ENCODE measurements at places on chromosomes 3 and 15. TPM values are rescaled to one million over a fixed set of nuclear protein-coding genes. Genes with fewer than 3 reads are reported as not detected.

Gene PML
- total RNA-seq = 74.7 TPM

DNA sequence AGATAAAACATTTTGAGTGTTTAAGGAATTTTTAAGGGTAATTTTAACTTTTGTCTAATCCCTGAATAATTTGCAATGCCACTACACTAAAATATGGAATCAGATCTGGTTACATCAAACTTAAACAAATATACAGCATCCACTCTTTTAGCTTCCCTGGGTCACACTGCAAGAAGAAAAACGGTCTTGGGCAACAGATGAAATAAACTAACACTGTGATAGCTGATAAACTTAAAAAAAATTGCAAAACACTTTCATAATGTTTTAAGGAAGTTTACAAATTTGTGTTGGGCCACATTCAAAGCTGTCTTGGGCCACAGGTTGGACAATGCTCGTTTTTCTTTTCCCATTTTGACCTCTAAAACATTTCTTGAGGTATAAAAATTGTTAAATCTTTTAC, 34.3 kb downstream of the CCDC66 start:
- no peak for DNase-seq

DNA sequence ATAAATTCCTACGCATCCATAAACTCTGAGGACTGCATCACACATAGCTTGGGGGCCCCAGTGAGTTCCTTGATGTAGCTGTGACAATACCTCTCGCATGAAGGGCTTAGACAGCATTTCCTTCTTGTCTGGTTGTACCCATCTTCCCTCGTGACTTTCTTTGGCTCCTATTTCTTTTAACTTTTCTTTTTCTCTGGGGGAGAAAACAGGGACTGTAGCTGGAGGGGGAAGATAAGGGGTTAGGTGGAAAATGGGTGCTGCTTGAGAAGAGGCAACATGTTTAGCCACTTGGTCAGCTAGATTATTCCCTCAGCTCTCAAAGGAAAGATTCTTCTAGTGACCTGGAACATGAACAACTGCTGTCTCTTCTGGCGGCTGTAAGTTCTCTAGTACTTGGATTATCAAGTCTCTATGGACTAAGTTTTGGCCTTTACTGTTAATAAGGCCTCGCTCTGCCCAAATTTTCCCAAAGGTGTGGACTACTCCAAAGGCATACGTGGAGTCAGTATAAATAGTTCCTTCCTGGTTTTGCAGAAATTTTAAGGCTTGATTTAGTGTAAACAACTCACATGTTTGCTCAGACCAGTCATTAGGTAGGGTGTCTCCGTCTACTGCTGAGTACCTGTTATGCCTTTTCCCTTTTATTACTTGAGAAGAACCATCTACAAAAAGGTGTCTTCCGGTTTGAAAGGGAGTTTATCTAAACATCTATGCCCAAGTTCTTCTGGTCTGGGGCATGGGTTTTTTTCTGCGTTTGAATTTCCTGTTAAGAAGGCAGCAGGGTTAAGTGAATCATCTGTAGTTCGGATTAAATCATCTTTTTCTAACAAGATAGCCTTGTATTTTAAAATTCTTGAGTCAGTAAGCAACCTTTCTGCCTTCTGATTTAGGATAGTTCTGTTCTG, 21.0 kb upstream of the ATG7 start:
- no peak for DNase-seq

Gene TMEM45A
- total RNA-seq = 87.7 TPM

Gene ERC2
- not detected for total RNA-seq

Gene ETV5
- 44.0 TPM for total RNA-seq

Gene GSK3B
- total RNA-seq = 43.1 TPM

- DNase-seq = no peak
Observed at GRCh38 chr3:11909726-11910125, 63.0 kb upstream of the TAMM41 start.

DNA sequence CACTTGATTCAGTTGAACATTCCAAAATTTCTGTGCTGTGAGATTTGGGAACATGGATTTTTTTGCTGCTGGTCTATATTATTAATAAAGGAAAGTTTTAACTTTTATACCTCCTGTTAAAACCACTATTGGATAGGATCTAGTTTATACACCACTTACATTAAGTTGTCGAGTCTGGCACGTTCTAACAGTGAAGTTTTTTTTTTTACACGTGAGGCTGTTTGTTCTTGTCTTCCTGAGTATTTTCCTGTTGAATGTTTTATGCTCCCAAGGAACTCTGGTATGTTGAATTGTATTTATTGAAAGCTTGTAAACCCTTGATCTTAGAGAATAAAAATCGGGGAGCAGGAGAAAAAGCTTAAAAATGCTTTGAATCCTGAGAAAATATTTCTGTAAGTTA, 338.8 kb downstream of the RBMS3 start:
- no peak for DNase-seq

DNA sequence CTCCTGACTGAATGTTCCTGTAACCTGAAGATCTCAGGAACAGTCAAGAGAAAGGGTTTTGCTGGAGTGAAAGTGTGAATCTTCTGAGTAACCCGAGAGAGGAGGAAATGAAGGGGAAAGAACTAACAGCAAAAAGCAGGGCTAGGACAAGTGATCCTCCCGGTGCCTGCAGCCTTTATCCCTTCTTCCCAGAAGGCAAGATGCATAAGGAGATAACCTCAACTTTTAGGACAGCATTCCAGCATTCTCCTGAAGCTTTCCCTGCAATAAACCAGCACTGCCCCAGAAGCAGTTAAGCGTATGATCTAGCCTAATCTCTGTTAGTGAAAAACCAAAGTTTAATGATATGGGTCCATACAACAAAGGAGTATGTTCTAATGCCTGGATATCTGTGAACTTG, 298.8 kb downstream of the MEX3B start:
- no peak for DNase-seq

Gene RCN2
- 95.4 TPM for total RNA-seq

DNA sequence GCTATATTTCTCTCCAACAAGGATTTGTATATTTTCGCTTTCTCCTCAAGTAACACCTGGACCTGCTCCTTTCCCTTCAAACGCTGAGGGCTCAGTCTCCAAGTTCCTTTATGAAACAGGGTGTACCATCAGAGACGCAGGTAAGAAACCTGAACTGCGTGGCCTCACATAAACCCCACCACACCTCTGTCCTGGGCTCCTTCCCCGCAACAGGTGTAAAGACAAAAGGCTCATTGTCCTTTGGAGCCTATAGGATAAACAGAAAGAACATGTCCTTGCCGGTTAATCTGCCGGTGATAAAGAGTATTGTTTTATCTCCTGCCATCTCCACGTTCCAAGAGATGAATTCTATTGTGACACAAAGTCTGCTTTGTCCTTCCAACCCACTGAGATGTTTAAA, 111.8 kb upstream of the ADAMTS9 start:
- no peak for DNase-seq

GRCh38 chr3:100966049-100966491, 27.2 kb downstream of the ABI3BP start:
- peak; percentile 23 for DNase-seq

DNA sequence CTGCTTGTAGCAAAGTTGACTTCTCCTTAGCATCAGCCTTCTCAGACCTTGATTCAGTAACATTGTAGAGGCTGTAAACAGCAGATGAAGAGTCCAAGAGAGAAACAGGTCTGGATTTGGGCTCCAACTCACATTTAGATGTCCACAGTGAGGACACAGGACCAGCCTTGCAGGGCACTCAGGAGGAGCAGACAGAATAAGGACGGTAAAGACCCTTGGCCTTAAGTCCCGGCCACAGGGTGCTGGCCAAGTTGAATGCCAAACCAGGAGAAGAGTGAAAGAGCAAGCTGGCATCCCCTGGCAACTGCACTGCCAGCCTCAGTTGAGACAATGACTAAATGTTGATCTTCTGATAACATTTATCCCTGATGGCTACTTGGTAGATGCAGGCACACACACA, 136.3 kb downstream of the LRRK1 start:
- DNase-seq = no peak

Gene SLC28A2
- total RNA-seq = not detected

GRCh38 chr15:44490622-44491021, 46.3 kb upstream of the EIF3J start:
- DNase-seq = peak; percentile 27

All from GM23248 (cell line).